ENCODE measurements at places on chromosomes 11 and 22. TPM values are rescaled to one million over a fixed set of nuclear protein-coding genes. Genes with fewer than 3 reads are reported as not detected.

DNA sequence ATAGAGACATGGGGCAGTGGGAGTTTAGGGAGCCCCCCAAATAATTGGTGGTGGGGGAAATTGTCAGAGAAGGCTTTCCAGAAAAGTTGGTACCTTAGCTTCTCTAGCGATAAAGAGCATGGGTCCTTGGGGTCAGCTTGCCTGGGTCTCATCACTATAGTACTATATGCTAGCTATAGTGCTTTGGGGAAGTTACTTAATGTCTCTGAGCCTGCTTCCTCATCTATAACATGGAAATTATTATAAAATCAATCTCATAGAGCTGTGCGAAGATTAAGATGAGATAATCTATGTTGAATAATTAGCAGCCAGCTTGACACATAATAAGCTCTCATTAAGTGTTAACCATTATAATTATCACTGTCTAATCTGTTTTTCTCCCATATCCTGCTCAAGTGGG is 41.2 kb downstream of the STIM1 start:
- no peak for DNase-seq

- DNase-seq, result no peak
Observed at GRCh38 chr22:22207845-22208564, 36.6 kb upstream of the VPREB1 start.

- peak; percentile 23 for DNase-seq
Observed at GRCh38 chr11:100220801-100221200, 466.3 kb upstream of the ARHGAP42 start.

GRCh38 chr22:17159504-17159951 is 451 bp upstream of the HDHD5 start:
- DNase-seq, result peak; percentile 11

- no peak for DNase-seq
Observed at GRCh38 chr11:10770626-10771254, 19.7 kb downstream of the CTR9 start.

GRCh38 chr11:73454987-73455386 is 78.8 kb downstream of the RELT start:
- no peak for DNase-seq

DNA sequence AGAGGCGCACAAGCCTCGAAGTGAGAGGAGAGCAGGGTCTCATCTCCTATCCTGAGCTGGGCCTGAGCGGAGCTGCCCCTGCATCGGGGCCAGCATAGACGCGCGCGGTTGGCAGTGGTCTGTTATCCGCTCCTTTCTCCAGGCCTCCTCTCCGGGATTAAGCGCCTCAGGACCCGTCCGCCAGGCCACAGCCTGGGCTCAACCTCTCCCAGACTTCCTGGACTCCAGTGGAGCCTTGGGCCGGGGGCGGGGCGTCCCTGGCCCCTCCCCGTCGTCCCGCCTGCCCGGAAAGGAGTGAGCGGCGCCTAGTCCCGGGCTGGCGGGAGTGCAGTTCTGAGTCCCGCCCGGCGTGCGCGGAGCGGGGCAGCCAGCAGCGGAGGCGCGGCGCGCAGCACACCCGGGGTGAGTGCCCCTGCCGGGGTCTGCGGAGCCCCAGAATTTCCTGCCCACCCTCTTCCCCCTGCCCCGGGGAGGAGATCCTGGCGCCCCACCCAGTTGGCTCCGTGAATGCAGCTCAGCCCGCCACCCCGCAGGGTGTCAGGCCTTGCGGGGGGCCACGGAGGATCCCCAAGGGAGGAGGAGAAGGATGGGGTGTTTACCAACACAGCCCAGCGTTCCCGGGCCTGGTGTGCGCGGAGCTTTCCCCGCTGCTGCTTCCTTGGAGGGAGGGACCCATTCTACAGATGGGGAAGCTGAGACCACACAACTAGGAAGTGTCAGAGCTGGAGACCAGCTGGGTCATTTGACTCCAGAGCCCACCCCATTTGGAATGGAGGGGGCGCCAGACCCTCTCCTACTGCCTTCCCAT is at the start of gene TCIRG1:
Gene TCIRG1, plus strand, starts transcription at position 308 of the 808 bp plus-strand sequence. CDS start 2,247 bp downstream, outside the sequence.
- no peak for DNase-seq

DNA sequence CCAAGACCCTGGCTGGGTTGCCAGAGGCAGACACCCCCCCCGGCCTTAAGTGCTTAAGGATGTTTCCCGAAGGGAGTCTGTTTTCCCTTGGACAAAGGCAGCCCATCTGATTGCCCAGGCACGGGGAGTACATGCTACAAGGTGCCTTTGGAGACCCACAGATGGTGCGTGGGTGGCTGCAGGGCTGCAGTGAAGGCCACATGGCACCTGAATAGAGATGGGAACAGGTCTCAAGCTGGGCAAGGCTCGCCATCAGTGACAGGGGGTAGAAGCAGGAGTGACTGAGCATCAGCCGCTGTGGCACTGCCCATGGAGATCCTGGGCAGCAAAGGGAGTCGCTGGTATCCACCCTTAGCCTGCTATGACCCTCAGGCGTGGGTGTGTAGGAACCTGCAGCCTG is 2.4 kb downstream of the RTL6 start:
- no peak for DNase-seq

- peak; percentile 36 for DNase-seq
Observed at GRCh38 chr11:71120471-71120896, 131.9 kb downstream of the SHANK2 start.

Gene CRYBB3
- polyA plus RNA-seq, result 0.43 TPM

Gene OR5B21
- not detected for polyA plus RNA-seq

Gene RCE1
- polyA plus RNA-seq, result 27.9 TPM

Gene TMEM132A
- 92.2 TPM for polyA plus RNA-seq

Gene OR56B4
- polyA plus RNA-seq, result 0.23 TPM

Gene ZNRF3
- polyA plus RNA-seq, result 31.3 TPM
